SW 1271 (cell line): ENCODE measurements at places on chromosomes 4 and X.

DNA sequence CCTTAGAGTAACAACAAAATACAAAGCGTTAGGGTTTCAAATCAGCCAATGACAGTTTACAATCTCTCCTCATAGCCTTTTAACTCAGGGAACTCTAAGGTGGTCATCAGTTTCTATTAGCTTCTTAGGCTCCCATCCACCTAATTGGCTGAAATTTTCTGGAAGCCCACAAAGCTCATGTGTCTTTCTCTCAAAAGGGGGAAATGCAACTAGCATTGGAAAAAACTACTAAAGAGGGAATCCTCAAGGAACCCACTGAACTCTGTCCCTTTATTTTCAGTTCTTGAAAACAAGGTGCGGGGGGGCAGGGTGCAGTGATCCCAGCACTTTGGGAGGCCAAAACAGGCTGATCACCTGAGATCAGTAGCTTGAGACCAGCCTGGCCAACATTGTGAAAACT is 56.4 kb downstream of the PDGFC start:
- DNase-seq = no peak

- no peak for DNase-seq
Measured at GRCh38 chr4:186360551-186360950, 94.6 kb downstream of the F11 start.

DNA sequence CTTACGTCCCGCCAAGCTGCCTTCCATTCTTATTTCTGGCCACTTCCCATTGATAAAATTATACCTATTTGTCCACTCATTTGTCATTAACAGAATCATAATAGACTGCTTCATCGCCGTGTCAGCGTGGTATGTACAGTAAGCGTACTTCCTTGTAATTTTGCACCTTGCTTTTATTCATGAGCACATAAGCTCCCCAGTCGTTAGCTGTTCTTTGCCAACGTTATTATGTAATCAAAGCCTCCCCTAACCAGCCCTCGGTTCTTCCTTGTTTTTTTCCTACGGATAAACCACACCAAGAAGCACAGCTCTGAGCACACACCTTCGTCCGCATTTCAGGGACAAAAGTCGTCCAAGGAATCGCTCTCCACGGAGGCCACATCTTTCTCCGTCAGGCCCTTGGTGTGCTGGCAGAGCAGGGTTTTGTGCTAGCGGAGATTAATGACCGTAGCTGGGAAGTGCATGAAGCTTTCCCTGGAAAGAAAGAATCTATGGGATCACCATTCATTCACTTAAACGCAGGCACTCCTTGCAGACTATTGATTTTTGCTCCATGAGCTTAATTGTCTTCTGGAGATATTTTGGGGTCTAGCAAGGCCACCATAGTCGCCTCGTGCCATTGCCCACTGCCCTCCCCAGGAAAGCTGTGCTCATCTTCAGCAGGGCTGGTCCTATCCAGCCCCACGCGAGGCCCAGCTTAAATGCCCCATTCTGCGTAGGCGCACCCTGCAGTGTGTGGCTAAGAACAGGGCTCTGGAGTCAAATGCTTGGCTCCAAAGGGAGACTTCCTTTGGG is 200.9 kb upstream of the PSAPL1 start:
- DNase-seq = no peak

DNA sequence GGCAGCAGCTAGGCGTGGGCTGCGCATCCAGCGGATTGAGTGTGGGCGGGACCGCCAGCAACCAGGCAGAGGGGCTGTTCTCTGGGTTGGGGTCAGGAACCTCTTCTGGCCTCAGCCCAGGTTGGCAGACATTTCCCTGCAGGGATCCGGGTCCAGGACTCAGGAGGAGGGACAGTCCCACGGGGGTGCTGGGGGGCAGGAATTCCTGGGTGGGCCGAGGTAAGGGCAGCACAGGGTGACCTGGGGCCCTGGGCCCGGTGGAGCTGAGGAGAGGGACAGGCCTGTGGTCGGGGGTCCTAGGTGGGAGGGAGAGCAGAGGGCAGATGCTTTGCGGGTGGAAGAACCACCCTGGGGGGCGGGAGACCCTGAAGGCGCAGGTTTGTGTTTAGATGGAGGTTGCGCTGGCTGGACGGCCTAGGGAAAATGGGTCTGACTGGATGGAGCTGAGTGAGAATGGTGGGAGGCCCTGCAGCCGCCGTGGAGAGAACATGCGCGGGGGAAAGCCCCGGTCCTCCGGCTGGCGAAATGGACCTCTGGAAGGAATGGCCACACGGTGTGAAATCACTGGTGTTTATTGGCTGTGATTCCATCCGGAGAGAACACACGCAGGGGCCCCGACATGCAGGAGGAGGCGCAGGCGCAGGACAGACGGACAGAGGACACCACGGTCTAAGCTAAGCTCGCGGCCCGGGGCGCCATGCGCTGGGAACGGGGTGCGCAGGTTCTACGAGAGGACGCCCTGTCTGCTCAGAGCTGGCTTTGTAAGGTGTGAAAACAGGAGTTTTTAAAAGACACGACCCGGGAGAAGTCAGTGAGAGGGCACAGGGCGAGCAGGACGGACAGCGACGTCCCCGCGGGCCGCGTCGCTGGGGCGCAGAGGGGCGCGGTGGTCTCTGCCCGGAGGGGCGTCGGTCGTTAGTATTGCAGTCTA is 41.3 kb downstream of the CPLX1 start:
- no peak for DNase-seq

GRCh38 chr4:40059362-40059761 is 2.7 kb downstream of the N4BP2 start:
- DNase-seq = no peak

DNA sequence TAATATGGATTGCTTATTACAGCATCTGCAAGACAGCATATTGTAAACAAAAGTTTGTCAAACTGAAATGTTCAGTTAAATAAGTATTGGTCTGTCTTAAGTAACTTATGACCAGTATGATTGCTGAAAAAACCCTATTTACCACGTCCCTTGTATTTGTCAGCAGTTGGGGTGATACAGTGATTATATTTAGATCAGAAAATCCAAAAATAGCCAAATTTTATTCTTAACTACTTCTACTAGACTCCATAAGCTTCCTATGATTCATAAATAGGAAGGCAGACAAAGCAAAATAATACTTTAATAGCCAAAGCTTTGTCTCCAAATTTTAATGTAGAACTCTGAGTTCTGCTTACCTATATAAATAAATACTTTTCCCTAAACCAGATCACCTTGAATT is 45.3 kb downstream of the TBCK start:
- DNase-seq = no peak

DNA sequence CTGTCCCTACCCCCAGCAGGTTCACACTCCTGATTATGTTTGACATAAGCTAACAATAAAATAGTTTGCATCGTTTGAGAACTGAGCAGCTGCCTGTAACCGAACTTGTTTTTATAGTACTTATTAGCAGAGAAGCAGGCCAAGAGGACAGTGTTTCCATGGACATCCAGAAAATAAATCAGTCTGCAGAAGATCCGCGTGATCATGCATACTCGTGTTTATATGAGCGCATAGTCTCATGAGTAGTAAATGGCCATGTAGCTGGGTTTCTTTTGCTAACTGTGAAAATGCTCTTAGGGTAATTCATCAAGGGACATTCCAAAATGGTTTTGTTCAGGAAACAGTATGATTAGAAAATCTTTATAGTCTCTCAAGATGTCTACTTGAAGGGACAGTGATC is 289.2 kb downstream of the DCTD start:
- DNase-seq = no peak

DNA sequence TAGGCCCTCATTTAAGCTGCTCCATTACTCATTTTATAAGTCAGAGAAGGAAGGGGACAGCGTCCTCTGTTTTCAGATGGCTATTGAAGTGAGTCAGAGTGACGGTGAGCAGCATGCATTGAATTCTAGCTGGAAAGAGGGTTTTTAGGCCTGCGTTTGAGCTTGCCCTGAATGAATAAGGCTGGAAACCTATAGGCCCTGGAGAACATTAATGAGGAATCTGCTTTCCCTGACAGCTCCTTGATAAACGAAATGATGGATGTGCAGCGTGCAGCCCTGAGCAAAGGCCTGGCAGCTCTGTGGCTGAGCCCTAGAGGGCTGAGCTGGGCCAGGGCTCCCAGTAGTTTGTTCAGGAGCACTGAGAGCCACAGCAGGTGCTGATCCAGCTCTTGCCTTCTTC is 33.4 kb downstream of the TBL1X start:
- DNase-seq = no peak

GRCh38 chrX:43345166-43345565 is 310.9 kb upstream of the MAOA start:
- DNase-seq = no peak

GRCh38 chr4:102501447-102501696 is 213 bp downstream of the NFKB1 start:
- no peak for DNase-seq

GRCh38 chr4:112451104-112451503 is 64.9 kb downstream of the NEUROG2 start:
- no peak for DNase-seq

GRCh38 chrX:132491191-132491590 is 2.4 kb upstream of the MBNL3 start:
- no peak for DNase-seq

DNA sequence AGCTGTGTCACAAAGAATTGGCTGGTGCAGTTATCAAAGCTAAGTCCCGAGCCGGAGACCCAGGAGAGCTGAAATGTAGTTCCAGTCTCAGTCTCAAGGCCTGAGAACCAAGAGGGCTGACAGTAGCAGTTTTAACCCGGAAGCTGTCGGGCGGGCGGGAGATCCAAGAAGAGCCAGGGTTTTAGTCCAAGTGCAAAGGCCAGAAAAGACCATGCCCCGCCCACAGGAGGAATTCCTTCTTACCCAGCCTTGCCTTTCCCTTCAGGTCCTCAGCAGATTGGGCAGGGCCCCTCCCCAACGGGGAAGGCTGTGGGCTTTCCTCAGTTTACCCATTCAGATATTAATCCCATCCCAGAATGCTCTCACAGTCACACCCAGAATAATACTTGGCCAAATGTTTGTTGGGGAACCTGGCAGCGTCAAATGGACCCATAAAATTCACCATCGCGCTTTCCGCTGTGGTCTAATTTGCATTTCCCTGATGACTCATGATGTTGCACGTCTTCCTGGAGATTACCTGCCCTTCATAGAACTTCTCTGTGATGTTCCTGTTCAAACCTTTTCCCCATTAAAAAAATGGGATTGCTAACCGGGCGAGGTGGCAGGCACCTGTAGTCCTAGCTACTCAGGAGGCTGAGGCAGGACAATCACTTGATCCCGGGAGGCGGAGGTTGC is 16.2 kb downstream of the MAEA start:
- no peak for DNase-seq

DNA sequence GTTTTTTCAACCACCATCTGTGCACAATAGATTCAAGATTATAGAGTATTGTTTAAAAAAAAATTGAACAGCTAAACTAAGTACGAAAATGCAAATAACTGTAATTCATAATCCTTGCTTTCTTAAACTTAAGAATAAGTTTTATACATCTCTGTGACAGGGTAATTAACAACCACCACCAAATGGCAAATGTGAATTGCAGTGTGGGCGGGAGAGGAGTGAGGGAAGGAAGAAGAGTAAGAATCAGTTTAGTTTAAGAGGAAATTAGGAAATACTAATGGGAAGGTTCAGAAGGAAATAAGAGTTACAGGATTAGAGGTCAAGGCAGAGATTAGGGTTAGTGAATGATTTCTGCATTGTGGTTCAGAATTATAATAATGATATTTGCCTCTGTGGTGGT is 430.9 kb downstream of the SPRY1 start:
- no peak for DNase-seq

GRCh38 chr4:24475756-24476155 is 108.6 kb downstream of the DHX15 start:
- no peak for DNase-seq

- DNase-seq = no peak
Measured at GRCh38 chr4:10619220-10619619, 65.3 kb downstream of the CLNK start.

GRCh38 chr4:23614284-23614892 is 275.5 kb downstream of the PPARGC1A start:
- DNase-seq = peak; percentile 1

- no peak for DNase-seq
Measured at GRCh38 chrX:72003811-72004750, 93.4 kb downstream of the NHSL2 start.

DNA sequence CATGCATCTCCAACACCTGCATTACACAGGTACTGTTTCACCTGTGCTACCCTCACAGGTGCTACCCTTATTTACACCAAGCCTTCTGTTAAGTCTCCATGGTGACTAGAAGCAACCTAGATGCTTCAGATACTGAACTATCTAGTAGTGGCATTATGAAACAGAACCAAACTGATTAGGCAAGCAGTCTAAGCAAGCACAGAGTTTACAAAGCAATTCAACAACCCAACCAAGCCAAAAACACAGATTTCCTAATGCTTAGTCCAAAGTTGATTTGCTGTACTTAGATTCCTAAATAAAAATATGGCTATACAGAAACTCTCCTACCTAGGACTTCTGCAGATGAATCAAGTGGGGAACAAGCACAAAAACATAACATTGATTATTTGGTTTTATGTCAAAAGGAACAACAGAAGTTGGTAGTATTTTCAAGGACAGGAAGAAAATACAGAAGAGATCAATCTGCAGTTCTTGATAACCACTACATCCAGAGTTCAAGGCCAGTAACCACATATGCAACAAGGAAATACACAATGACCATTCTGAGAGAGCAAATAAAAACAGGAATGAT is 3.2 kb downstream of the TAPT1 start:
- DNase-seq = no peak

DNA sequence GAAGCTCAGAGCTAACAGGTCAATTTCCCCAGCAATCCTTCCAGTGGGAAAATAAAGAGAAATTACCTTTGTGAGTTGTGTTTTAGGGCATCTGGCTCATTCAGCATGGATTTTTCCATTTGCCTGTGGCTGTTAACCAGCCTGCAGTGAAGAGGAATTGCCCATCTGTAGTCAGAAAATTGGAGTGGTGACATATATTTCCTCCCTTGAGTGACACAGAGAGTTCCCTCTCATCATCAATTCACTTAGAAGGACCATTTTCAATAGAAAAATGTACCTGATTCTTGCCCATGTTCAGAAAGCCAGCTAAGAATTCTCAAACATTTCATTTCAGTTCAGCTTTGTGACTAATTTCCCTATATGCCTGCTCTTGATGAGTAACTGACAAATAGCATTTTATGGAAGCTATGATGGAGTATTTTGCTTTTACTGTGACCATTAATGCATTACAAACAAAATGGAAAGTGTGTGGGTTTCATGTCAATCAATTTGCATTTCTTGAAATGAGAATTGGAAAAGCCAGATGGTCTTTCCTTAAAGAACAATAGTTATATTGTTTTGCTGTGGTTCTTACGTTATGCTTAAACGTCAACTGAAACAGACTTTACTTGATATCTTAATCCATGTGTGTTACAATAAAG is 155.8 kb downstream of the NWD2 start:
- no peak for DNase-seq

GRCh38 chrX:147898951-147899350 is 12.8 kb upstream of the FMR1 start:
- DNase-seq = no peak

GRCh38 chrX:115898382-115899001 is 272.1 kb upstream of the AGTR2 start:
- no peak for DNase-seq
